ENCODE measurements at places on chromosomes 12 and 14. TPM values are rescaled to one million over a fixed set of nuclear protein-coding genes. Genes with fewer than 3 reads are reported as not detected.

The ASIC1 gene
- total RNA-seq, result 4.1 TPM

- no peak for DNase-seq
Measured at GRCh38 chr12:49054524-49054923, 6.1 kb downstream of the KMT2D start.

GRCh38 chr12:1422604-1423315 is 171.6 kb downstream of the FBXL14 start:
- no peak for DNase-seq

GRCh38 chr12:68122236-68122920 is 37.2 kb downstream of the IFNG start:
- no peak for DNase-seq

GRCh38 chr14:46973295-46973694 is 321.7 kb upstream of the RPL10L start:
- DNase-seq, result no peak

- DNase-seq, result no peak
Measured at GRCh38 chr12:49041881-49042484, 18.6 kb downstream of the KMT2D start.

DNA sequence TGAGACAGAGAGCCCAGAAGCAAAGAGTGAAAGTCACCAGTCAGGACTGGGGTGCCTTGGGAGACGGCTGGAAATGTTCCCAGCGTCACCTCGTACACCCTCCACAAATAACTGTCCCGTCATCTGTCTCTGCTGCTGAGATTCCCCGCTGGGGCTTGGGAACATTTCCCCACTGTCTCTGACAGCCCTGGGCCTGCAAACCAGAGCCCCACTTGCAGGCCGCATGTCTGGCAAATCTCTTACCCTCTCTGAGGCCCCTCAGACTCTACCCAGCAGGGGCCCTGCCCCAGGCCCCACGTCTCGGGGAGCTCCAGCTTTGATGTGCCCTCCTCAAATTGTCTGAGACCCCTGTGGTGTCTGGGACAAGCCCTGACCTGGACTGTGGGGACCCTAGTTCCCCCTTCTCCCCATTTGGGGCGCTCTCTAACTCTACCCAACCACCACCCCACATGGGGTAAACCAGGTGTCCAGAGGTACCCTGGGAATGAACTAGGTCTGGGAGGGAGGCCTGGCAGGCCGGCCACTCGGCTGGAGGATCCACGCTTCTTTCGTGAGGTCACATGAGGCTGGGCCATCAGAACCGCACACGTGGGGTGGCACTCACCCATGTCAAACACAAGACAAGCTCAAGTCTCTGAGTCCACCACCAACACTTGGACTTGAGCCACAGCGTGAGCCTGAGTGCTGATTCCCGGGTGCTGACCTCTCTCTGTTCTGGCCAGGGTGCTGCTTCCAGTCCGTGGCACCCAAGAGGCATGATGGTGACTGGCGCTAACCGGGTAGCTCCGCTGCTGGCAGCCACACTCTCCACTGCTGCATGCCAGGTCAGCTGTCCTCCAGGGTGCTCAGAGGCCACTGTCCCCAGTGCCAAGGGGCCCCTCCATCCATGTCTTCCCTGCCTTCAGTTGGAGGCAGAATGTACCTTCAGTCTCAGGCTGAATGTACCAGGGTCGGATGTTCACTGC is 59.8 kb downstream of the DIO3 start:
- DNase-seq, result no peak

Data from tongue (tissue), 3 donors.